ENCODE measurements at places on chromosomes 2 and 18. TPM values are rescaled to one million over a fixed set of nuclear protein-coding genes. Genes with fewer than 3 reads are reported as not detected.

Gene HTR2B
- 0.06 TPM for total RNA-seq

Gene GALNT5
- total RNA-seq, result 1.9 TPM

Gene RUFY4
- total RNA-seq, result 0.09 TPM

Gene OSBPL1A
- 15.4 TPM for total RNA-seq

Gene MYO7B
- total RNA-seq, result 0.16 TPM
